Stimulated activated CD4-positive, alpha-beta T cell treated with anti-CD3 and anti-CD28 coated beads, Interleukin-12 subunit alpha, Interleukin-12 subunit beta, amount 100 ng/mL, for 48 hours (primary cell): ENCODE measurements at places on chromosomes 12 and 14.

DNA sequence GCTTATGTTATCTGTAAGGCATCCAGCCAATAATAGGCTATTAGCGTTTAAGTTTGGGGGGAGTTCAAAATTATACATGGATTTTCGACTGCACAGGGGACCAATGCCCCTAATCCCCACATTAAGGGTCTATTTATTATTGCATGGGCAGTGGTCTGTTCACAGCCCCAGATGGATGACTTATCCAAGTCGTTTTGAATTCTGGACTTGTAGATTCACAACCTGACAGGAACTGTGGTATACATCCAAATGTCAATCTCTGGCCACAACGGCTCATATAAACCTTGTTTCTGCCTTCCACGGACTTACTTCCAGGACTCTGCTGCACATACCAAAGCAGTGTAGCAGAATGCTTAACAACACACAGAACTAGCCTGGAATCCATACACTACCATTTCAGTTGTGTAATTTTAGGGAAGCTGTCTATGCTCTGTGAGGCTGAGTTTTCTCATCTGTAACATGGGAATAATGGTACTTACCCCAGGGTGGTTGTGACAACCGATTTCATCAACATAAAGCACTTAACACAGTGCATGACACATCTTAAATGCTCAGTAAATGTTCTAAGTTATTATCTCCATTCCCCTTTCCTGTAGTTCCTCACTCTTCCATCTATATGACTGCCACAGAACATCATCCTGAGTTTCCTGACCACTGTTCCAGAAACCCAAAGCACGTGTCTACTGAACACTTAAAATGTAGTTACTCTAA lies 3.7 kb downstream of the DDX24 start:
- DNase-seq = no peak

GRCh38 chr14:87175175-87175574 lies 817.8 kb downstream of the GALC start:
- no peak for DNase-seq

GRCh38 chr12:73159954-73160353 lies 887.8 kb downstream of the TRHDE start:
- no peak for DNase-seq

DNA sequence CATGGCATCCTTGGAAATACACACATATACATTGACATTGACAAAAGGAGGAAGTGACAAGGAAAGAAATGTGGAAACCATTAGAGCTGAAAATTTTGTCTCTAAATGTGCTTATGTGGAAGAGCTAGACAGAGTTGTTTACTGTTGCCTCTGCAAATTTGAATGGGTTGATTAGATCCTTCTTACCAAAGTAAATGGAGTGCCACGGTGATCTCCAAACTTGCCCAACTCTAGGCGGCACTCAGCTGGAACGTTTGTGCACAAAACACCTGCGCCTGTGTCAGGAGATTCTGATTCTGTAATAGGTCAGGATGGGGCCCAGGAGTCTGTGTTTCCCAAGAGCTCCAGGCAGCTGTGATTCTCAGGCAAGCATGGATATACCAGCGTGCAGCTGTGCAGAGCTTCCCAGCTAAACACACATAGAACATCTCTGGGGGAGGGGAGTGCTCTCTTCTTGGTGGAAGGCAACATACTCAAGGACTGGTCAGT lies 77.8 kb upstream of the BDKRB2 start:
- no peak for DNase-seq

GRCh38 chr14:66601932-66602578 lies 94.1 kb downstream of the GPHN start:
- DNase-seq = no peak

- no peak for DNase-seq
Observed at GRCh38 chr12:49019120-49019430, 499 bp upstream of the PRKAG1 start.

GRCh38 chr14:56416213-56416612 lies 163.4 kb upstream of the TMEM260 start:
- DNase-seq = no peak

DNA sequence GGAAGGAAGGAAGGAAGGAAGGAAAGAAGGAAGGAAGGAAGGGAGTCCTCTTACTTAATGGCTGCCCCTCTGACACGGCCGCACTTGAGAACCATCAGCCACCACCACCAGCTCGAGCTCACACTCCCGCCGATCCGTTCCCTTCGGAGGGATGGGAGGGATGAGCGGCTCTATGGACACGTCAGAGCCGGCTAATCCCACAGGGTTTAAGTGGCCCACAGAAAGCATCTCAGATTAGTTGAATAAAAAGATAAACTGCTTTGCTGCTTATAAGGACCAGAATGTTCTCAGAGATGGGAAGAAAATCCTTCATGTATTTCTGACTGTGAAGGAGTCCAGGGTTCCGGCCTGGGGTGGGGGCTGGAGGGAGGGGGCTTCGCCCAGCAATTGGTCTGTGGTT lies 31.1 kb downstream of the PRIMA1 start:
- DNase-seq = no peak

GRCh38 chr14:24115422-24116127 lies 826 bp upstream of the NRL start:
- DNase-seq = no peak

DNA sequence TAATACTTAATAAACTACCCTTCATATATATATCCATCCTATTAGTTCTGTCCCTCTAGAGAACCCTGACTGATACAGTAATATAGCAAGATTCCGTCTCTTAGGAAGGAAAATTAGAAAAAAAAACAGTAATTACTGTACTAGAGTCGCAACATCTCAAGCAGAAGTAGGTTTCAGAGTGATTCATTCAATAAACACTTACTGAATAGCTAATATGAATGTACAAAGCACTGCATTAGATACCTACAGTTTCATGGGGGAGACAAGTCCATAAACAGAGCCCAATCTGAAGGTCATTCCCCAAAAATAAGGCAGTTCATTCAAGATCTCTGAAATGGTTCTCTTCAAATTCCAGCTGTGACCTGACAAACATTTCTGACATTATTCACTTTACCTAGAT lies 9.9 kb downstream of the CERS5 start:
- no peak for DNase-seq

DNA sequence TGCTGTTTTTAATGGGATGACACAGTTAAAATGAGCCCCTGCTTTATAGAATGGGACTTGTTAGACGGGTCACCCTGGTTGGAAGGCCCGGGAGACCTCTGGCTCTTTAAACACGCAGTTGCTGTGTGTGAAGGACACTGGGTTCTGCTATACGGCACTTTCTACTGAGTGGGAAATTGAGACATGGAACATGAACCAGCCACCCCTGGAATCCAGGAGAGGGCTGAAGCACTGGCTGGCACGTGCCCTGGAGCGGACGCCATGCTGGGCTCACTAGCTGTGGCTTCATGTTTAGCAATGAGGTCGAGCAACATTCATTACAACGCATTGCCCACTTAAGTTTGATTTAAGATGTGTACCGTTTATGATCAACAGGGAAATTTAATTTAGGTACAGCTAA lies 23.9 kb downstream of the CACNA1C start:
- no peak for DNase-seq

- no peak for DNase-seq
Observed at GRCh38 chr14:55803873-55804553, 224.0 kb downstream of the KTN1 start.

GRCh38 chr12:467591-467990 lies 7.9 kb downstream of the B4GALNT3 start:
- DNase-seq = no peak

GRCh38 chr14:37594971-37595808 lies at the start of the genes FOXA1 and TTC6:
Gene FOXA1, minus strand, starts transcription at chr14:37595249. Its CDS starts 277 bp downstream, at chr14:37594972.
Gene TTC6, plus strand, starts transcription at chr14:37595629. Its CDS starts 26,436 bp downstream, at chr14:37622065.
- no peak for DNase-seq

DNA sequence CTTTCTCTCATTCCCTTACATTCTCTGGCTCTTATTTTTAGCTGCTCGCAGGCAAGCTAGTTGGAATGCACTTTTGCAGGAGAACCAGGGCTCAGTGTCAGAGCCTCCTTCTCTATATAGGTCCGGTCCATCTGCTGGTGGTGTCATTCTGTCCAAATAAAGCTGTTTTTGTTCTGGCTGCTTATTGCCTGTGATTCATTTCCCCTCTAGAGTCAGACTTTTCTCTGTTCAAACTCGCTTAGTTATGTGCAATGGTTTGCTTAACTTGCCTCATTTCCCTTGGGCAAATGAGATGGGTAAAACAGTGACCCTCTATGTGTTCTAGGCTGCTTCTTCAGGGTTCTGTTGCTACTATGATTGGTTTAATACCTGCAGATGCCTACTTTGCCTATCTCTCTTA lies 2.9 kb downstream of the SMARCD1 start:
- no peak for DNase-seq

- no peak for DNase-seq
Observed at GRCh38 chr12:51390457-51390856, 749 bp downstream of the GALNT6 start.

DNA sequence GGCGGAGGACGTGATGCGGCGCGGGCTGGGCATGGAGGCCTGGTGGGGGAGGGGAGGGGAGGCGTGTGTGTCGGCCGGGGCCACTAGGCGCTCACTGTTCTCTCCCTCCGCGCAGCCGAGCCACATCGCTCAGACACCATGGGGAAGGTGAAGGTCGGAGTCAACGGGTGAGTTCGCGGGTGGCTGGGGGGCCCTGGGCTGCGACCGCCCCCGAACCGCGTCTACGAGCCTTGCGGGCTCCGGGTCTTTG lies 303 bp downstream of the GAPDH start:
- DNase-seq = no peak

DNA sequence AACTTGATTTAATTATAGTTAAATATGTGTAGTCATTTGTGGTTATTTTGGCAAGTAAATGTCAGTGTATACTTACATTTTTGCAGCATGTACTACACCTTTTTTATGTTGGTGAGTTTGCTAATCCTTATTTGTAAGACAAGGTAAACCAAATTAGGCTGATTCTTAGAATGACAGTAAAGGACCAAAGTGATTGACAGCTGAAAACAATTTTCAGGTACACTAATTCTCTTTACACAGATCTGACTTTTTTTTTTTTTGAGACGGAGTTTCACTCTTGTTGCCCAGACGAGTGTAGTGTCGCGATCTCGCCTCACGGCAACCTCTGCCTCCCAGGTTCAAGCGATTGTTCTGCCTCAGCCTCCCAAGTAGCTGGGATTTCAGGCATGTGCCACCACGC lies 8.4 kb downstream of the SLC25A3 start:
- DNase-seq = no peak

GRCh38 chr12:13167906-13168305 lies 28.6 kb upstream of the EMP1 start:
- DNase-seq = no peak

GRCh38 chr12:12983420-12984035 lies 16.5 kb downstream of the HEBP1 start:
- no peak for DNase-seq

DNA sequence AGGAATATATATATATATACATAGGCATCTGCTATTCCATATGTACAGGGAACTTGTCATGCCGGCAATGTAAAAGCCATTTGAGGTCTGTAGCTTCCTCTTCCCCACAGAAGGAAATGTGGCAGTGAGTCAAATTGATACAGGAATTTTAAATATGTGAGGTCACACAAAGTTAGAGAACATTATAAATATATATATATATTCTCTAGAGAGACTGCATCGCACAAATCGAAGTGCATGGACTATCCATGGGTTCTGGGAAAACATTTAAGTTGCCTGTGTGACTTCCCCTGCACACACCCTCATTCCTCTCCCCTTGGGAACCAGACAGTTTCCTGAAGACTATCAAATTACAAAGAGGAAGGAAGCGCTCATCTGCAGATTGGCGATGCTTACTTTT lies 100.9 kb upstream of the CCDC91 start:
- no peak for DNase-seq
